Stromal cell of bone marrow (primary cell): ENCODE measurements at places on chromosomes 2 and 18.

DNA sequence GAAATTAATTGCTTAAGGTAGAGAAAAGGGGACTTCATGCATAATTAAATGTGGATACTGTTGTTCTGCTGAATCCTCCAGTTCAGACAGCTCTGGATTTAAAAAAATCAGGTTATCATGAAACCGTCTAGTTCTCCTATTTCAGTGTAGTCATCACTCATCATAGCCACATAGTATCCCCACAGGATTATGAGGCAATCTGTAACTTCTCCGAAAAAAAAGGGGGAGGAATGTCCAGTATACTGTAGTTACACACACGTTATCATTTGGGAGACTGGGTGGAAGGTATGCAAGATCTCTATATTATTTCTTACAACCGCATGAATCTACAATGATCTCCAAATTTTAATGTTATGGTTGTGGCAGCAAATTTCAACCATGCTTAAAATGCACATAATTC, 114.0 kb downstream of the HIBCH start:
- DNase-seq: peak; percentile 86

GRCh38 chr2:181812106-181812743, 79.3 kb upstream of the ITPRID2 start:
- DNase-seq: no peak

DNA sequence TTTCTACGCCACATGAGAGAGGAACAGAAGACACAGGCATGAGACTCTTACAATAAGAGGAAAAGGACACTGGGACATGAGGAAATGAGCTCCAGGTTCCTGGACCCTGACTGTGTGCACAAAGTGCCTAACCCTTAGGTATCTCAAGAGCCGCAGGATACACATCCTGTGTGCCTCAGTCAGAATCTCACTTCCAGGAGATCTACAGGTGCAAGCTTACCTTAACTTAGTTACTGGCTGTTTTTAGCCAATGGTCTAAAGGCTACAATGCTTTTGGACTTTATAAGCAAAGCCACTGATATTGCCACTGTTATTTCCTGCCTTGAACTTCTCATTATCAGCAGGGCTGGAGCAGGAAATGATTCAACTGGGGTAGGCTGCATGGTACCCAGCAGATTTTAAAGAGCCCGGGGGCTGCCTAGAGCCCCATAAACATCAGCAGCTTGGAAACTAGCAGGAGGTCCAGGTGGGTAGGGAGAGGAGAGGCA, 254.4 kb downstream of the ZNF521 start:
- DNase-seq: no peak

GRCh38 chr2:88091943-88092342, 24.3 kb downstream of the SMYD1 start:
- no peak for DNase-seq

- no peak for DNase-seq
These were observed 927.6 kb downstream of the TSN start for GRCh38 chr2:122683018-122683417.

DNA sequence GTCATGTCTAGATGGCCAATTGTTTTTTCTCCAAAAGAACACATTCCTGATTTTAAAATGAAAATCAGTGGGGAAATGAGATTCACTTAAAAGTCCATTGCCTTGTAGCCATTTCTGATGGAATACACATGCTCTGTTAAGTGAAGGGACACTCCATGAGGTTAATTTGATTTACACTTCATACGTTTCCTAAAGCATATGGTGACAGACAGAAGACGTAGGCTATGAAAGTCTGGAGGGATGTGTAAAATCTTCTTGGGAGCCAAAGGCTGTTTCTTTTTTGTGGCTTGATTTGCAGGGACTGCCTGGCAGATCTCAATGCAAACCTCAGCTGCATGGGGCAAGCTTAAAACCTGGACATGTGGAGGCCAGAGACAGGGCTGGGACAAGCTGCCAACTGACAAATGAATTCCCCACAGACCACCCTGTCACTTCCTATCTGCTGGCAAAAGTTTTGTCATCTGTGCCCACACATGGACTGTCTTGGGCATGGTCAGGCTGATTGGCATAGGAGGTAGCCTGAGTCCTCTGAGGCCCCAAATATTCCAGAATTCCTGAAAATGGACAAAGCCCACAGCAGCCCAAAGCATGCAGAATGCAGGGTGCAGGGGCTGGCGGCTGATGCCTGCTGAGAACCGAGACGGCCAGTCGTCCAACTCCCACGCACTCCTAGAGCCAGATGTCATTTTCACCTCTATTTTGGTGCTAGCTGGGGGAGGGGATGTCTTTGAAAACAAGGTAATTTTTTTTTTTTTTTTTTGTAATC, 73.9 kb downstream of the SDC1 start:
- DNase-seq: no peak

GRCh38 chr2:180716186-180717180, 263.9 kb upstream of the UBE2E3 start:
- no peak for DNase-seq

DNA sequence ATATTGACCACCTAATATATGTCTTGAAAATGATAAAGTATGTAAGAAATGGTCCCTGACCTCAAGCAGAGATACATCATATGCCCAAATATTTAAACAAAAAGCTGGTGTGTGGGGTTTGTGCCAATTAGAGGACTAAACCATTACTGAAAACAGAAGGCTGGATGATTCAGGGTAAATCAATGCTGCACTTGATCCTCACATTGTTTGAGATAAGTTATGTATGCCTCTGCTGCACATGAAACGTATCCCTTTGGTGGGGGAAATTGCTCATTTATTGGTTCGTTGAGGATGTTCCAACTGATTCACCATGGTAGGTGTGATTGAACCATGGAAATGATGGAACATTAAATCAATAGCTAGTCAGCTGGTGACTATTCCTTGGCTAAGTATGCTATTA, 24.7 kb upstream of the DARS1 start:
- DNase-seq: no peak

DNA sequence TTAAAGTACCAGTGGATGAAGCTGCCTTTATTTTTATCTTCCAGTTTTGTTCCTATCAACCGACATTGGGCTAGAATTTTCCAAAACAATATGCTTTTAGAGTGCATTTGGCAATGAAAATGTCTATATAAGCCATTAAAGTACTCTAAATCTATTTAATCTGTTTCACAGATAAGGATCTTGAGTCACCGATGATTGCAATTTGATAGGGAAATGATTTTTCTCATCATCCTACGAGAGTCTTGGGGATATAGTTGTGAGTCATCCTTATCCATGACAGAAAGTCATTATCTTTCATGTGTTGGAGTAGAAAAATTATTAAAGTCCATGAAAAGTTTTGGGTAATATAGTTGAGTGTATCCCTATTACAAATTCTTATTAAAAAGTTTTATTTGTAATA, 26.1 kb downstream of the SLC39A10 start:
- DNase-seq: peak; percentile 19

DNA sequence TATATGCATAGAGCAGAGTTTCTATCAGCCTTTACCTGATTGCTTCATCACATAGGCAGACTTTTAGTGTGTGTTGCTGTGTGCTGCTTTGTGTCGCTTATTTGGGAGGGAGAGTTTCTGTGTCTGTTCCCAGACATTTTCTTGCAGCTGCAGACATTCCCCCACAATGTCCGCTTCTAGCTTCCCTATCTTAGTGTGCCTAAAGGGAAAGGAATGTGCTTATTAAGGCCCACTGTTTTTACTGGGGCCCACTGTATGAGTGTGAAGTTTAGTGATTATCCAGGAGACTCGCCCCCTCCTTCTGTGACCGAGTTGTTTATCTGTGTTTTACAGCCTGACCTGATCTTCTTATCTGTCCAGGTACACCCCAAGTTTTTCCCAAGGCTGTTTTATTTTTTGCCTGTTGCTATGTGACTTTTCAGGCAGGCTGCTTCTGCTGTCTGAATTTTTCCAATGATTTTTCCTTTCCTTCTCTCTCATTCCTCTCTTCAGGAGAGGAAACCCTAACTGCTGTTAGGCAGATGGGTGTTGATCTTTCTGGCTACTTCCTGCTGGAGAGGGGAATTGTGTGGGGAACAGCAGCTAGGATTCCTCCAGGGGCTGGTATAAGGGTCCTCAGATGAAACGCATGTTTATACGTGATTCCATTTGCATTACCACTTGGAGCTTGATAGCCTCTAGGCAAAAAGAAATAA, 47.6 kb downstream of the STK17B start:
- DNase-seq: no peak
